ENCODE measurements at places on chromosomes 5 and 9. TPM values are rescaled to one million over a fixed set of nuclear protein-coding genes. Genes with fewer than 3 reads are reported as not detected.

NAIP gene
- total RNA-seq, result 7.2 TPM

PCDHGA5 gene
- total RNA-seq, result 2.7 TPM

GRCh38 chr9:113184539-113184938, 33.7 kb downstream of the SLC31A2 start:
- no peak for DNase-seq

S100Z gene
- not detected for total RNA-seq

- no peak for DNase-seq
These were observed 56.2 kb downstream of the CAMK4 start for GRCh38 chr5:111280282-111280951.

DNA sequence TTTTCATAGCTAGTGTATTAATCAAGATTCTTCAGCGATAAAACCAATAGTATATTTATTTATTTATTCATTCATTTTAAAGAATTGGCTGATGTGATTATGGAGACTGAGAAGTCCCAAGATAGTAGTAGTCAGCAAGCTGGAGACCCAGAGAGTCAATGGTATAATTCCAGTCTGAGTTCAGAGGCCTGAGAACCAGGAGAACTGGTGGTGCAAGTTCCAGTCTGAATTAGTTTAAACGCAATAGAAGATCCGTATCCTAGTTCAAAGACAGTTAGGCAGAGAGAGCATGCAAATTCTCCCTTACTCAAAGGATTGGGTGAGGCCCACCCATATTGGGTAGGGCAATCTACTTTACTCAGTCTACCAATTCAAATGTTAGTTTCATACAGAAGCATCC, 364.2 kb upstream of the RPS23 start:
- DNase-seq, result no peak

SLC25A2 gene
- 0.59 TPM for total RNA-seq

ZNF300 gene
- total RNA-seq, result 6.5 TPM

GRCh38 chr5:368183-369084, 46.9 kb downstream of the AHRR start:
- peak; percentile 99 for DNase-seq

AQP7 gene
- total RNA-seq, result 0.59 TPM

DNA sequence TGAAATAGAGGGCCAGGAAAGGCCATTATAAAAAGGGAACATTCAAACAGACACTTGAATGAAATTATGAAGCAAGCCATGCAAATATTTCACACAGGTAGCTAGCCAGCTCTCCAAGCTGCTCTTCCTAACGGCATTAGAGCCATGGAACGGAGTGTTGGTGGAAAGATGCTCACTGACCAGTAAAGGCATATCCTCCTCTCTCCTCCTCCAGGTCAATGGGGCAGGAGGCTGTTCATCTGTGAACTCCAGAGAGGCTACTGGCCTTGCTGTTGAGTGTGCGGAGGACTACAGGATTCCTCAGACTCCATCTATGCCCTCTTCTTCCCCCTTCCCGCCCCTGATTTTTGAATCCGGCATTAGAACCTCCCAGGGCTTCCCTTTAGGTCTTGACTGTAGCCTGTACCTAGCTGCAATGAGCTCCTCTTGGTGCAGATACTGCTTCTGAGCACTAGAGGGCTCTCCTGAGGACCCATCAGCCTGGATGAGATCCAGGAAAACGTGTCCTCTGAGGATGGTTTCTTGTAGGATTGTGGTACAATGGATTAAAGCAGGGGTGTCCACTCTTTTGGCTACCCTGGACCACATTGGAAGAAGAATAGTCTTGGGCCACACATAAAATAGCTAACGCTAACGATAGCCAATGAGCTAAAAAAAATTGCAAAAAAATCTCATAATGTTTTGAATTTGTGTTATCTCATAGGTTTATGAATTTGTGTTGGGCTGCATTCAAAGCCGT, 162.2 kb downstream of the SREK1 start:
- DNase-seq, result peak; percentile 92

NUTM2G gene
- total RNA-seq, result not detected

- DNase-seq, result no peak
These were observed 602.7 kb upstream of the SEMA6A start for GRCh38 chr5:117177302-117177701.

DNA sequence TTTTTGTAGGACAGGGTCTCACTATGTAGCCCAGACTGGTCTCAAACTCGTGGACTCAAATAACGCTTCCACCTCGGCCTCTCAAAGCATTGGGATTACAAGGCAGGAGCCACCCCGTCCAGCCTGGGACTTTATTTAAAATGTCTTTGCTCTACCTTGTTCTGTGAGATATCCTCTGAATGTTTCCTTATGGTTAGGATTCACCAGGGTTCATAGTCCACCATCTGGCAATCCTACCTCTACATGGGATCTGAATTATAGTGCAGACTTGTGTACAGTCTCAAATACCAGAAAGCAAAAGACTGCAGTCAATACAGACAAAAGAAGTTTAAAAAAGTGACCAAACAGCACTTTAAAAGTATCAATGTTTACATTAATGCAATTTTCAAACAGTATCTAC, 10.1 kb downstream of the ISCA1 start:
- no peak for DNase-seq

ECM2 gene
- 62.2 TPM for total RNA-seq

ISCA1 gene
- total RNA-seq, result 34.7 TPM

BRD9 gene
- 35.8 TPM for total RNA-seq

DNA sequence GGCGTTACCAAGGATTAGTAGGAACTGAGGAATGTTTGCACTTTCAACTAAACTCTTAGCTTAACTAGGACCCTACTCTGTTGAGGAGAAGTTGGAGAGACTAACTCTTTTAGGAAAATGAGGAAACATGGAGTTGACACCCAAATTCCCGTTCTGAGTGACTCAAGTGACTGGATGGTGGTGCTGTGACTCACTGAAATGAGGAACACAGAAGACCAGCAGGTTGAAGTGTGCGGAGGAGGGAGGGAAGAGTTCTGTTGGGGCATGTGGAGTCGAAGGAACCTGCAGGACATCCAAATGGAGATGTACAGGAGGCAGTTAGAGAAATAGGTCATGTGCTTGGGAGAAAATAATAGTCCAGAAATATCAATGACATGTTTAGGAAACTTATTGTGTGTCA, 8.2 kb downstream of the HEXB start:
- DNase-seq, result no peak

- no peak for DNase-seq
These were observed 104.7 kb upstream of the SSBP2 start for GRCh38 chr5:81855591-81855990.

DNA sequence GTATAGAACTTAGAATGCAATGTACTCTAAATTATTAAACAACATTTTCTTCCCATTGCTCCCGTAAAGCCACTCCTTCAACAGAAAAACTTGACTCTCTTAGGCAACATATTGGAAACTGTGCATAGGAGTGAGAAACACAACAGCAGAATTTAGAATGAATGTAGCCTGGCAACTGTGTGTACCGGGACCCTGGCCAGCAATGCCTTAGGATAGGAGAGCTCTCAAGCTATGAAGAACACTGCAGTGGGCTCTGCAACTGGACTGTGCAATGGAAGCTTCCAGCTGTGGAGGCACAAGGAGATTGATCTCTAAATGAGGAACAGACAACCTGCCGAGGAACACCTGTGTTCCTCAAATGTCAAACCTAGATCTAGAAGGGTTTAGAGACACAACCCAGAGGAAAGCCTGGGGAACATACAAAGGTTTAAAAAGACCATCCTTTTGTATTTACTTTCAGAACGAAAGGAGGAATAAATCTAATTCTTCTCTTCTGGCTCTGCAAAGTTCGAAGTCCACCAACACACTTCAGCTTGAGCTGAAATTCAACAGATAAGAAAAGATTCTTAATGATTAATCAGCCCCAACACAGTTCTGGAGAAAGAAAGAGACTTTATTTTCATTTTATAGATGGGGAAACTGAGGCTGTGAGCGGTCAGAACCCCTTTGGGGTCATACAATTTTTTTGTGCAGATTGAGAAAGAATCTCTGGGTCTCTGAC, 51.5 kb upstream of the ARL15 start:
- no peak for DNase-seq

DNA sequence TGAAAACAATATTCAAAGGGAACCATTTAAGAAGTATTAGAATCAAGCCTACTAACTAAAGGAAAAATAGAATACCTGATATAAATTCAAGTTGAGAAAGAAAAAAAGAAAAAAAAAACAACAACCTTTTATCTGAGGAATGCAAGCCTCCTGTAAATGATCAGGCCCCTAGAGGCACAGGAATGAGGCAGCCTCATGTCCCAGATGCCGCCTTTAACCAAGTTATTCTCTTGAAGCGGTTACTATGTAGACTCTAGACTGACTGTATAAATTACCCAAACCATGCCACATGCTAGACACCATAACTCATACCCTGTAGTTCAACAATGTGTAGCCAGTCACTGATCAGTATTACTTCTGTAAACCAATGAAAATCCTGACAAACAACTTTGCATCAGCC, 929.6 kb downstream of the TAF11L14 start:
- DNase-seq, result no peak
